ENCODE measurements at places on chromosomes 11 and 22.

GRCh38 chr11:22331771-22332170 lies 6.4 kb upstream of the SLC17A6 start:
- H3K27ac ChIP-seq = no peak overlapping the region
- H3K4me1 ChIP-seq = no peaks in the 10 kb centered on the region
- H3K4me3 ChIP-seq = no peak overlapping the region
- H3K27me3 ChIP-seq = peaks cover 6% of the 10 kb centered on the region

GRCh38 chr11:60594998-60595642 lies 79.9 kb downstream of the MS4A13 start:
- H3K27ac ChIP-seq = no peak overlapping the region
- DNase-seq = peak; percentile 9
- H3K36me3 ChIP-seq = no peaks in the 10 kb centered on the region

- H3K4me3 ChIP-seq = no peak overlapping the region
- no peak overlapping the region for H3K27ac ChIP-seq
- H3K4me1 ChIP-seq = no peaks in the 10 kb centered on the region
- H3K36me3 ChIP-seq = peaks cover 68% of the 10 kb centered on the region
- H3K27me3 ChIP-seq = no peaks in the 10 kb centered on the region
Measured at GRCh38 chr22:40289991-40290459, 56.3 kb upstream of the ADSL start.

GRCh38 chr11:95455228-95455970 lies 224.4 kb upstream of the SESN3 start:
- H3K4me3 ChIP-seq = no peak overlapping the region
- H3K27me3 ChIP-seq = no peaks in the 10 kb centered on the region
- peaks cover 9% of the 10 kb centered on the region for H3K4me1 ChIP-seq

DNA sequence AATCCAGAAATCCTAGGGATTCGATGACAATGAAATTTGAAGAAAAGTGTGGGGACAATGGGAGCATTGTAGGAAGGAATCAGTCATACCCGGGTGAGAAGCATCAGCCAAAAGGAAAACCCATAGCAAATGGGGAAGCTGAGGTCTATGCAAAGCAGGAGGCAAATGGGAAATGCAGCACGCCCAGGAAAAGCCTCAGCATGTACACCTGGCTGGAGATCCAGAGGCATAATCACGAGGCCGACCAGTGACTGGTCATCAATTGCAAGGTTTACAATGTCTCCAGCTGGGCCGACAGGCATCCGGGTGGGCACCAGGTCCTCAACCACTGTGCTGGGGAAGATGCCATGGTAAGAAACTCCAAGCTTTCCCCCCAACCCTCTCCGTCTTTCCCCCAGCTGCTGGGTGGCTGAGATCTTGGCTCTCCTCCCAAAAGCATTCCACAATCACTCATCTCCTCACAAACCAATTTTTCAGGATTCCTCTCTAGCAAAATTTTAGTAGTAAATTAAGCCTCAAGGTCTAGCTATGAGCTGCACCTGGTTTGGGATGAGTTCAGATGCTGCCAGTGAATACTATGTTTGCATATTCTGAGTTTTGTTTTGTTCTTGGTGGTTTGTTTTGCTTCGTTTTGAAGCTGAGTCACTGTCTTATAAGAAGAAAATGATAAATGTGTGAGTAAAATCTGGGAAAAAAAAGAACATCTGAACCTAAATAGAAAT lies 98.0 kb upstream of the OR5AK2 start:
- no peak for DNase-seq
- H3K27me3 ChIP-seq = peaks cover 2% of the 10 kb centered on the region
- H3K27ac ChIP-seq = no peak overlapping the region
- peaks cover 6% of the 10 kb centered on the region for H3K4me1 ChIP-seq

- H3K27me3 ChIP-seq = no peaks in the 10 kb centered on the region
- H3K36me3 ChIP-seq = no peaks in the 10 kb centered on the region
Measured at GRCh38 chr11:32870676-32871075, 21.9 kb upstream of the QSER1 start.

- no peak overlapping the region for H3K27ac ChIP-seq
- H3K36me3 ChIP-seq = peaks cover 26% of the 10 kb centered on the region
- peaks cover 32% of the 10 kb centered on the region for H3K4me1 ChIP-seq
- peaks cover 9% of the 10 kb centered on the region for H3K27me3 ChIP-seq
- no peak for DNase-seq
Measured at GRCh38 chr11:65639623-65640482, 2.0 kb downstream of the SIPA1 start.

- DNase-seq = peak; percentile 69
- H3K4me1 ChIP-seq = peaks cover 32% of the 10 kb centered on the region
- H3K27me3 ChIP-seq = peaks cover 45% of the 10 kb centered on the region
- peak within 1 kb of the TSS; percentile 60 for H3K4me3 ChIP-seq
- no peaks in the 10 kb centered on the region for H3K36me3 ChIP-seq
Measured at GRCh38 chr22:50529897-50530579, at the start of gene TYMP. Gene TYMP (minus strand): TSS chr22:50530012. CDS start chr22:50529709, 303 bp downstream.

DNA sequence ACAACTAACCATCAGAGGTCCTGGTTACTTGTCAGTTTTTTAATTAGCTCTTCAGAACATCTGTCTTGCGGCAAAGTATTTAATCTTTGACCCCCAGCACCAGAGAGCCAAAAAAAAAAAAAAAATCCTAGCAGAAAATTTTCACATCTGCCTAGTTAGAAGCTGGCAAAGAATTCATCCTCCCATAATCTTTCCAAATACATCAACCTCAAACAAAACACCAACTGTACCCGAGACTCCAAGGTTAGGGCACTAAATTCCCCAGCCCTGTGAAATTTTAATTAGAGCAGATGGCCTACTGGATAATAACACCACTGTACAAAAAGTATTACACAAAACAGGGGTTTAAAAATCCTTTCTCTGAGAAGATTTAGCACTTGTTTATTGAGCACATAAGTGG lies 55.7 kb downstream of the RAB38 start:
- no peaks in the 10 kb centered on the region for H3K36me3 ChIP-seq
- H3K27ac ChIP-seq = no peak overlapping the region
- no peaks in the 10 kb centered on the region for H3K27me3 ChIP-seq
- no peaks in the 10 kb centered on the region for H3K4me1 ChIP-seq
- DNase-seq = no peak

DNA sequence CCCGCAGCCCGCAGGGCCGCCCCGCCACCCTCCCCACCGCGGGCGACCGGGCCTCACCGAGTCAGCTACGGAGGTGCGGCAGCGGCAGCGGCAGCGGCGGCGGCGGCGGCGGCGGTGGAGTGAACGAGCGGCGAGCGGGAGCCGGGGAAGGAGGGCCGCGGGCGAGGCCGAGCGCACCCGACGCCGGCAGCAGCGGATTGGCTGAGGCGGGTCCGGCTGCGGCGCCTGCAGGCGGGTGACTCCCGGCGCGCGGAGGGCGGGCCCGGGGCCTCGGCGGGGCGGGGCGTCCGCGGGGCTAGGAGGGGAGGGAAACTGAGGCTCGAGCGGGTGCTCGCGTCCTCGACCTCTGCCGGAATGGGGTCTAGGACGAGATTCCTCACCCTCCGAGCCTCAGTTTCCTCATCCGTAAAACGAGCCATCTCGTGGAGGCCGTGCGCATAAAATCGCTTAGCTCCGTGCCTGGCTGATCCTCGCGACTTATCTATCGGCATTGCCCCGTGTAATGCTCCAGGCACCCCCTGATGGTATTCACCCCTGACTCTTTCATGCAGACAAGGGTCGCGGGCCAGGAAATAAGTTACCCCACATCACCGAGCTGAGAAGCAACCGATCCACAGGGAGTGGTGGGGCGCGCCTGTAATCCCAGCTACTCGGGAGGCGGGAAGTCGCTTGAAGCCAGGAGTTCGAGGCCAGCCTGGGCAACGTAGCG lies at the start of gene CPT1A:
Gene CPT1A (minus strand): TSS at position 199 of the 709 bp plus-strand sequence. CDS start 26,442 bp downstream, outside the sequence.
- H3K4me1 ChIP-seq = peaks cover 47% of the 10 kb centered on the region
- peaks cover 20% of the 10 kb centered on the region for H3K27me3 ChIP-seq
- H3K27ac ChIP-seq = peak within 1 kb of the TSS; percentile 92
- H3K36me3 ChIP-seq = no peaks in the 10 kb centered on the region
- H3K4me3 ChIP-seq = peak within 1 kb of the TSS; percentile 64
- peak; percentile 70 for DNase-seq

DNA sequence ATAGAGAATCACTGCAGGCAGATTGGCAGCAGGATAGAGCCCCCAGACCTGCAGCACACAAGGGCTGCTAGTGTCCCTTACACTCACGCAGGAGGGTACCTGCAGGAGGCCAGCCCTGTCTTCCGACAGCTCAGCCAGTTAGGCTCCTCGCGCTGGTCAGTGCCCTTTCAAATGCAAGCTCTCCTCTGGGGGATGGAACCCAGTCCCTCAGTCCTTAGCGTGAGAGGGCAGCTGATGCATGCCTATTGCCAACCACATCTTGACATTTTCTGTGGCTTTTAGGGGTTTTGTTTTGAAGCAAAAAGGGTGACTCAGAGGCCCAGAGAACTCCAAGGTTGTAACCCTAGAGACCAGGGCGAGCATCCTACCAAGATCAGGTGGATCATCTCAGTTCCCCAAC lies 40.0 kb downstream of the WNT11 start:
- H3K27ac ChIP-seq = no peak overlapping the region
- no peaks in the 10 kb centered on the region for H3K36me3 ChIP-seq
- no peaks in the 10 kb centered on the region for H3K27me3 ChIP-seq
- H3K4me3 ChIP-seq = no peak overlapping the region
- H3K4me1 ChIP-seq = peaks cover 8% of the 10 kb centered on the region
- DNase-seq = no peak

DNA sequence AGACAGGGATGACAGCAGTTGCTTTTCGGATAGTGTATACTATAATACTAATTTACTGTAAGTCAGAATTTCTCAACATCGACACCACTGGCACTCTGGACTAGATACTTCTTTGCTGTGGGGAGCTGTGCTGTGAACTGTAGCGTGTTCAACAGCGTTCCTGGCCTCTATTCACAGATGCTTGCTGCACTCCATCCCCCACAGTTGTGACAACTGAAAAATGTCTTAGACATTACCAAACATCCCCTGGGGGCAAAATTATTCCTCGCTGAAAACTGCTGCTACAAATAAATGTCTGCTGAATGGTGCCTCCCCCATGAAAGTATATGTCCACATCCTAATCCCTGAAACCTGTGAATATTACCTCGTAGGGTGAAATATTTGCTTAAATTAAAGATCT lies 7.5 kb upstream of the SLC15A3 start:
- DNase-seq = no peak
- H3K4me1 ChIP-seq = no peaks in the 10 kb centered on the region
- H3K27me3 ChIP-seq = peaks cover 5% of the 10 kb centered on the region
- H3K4me3 ChIP-seq = no peak overlapping the region
- H3K36me3 ChIP-seq = no peaks in the 10 kb centered on the region

GRCh38 chr22:45199723-45200122 lies 36.0 kb downstream of the NUP50 start:
- H3K27me3 ChIP-seq = no peaks in the 10 kb centered on the region
- H3K4me3 ChIP-seq = no peak overlapping the region
- DNase-seq = no peak

- no peaks in the 10 kb centered on the region for H3K27me3 ChIP-seq
- no peak for DNase-seq
- no peak overlapping the region for H3K4me3 ChIP-seq
- H3K36me3 ChIP-seq = no peaks in the 10 kb centered on the region
- H3K27ac ChIP-seq = no peak overlapping the region
Measured at GRCh38 chr11:11313902-11314692, 39.0 kb downstream of the CSNK2A3 start.

DNA sequence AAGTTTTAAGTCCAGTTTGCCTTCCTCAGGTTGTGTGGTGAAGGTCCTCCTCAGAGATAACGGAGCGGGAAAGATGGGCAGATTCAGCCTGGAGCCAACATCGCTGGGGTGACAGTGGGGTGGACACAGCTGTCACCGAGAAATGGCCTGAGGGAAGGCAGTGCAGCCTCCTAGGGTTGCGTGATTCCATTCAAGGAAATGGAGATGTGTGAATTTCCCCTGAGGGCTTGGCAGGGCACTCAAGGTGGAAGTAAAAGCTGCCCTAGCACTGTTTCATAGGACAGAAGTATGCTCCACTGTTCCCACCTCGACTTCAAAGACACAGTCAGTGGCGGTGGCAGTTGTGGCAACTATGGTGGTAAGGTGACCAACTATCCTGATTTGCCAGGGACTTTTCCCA lies 15.4 kb upstream of the CAT start:
- H3K4me1 ChIP-seq = no peaks in the 10 kb centered on the region
- no peak overlapping the region for H3K27ac ChIP-seq
- DNase-seq = no peak
- H3K27me3 ChIP-seq = peaks cover 5% of the 10 kb centered on the region
- H3K36me3 ChIP-seq = no peaks in the 10 kb centered on the region

DNA sequence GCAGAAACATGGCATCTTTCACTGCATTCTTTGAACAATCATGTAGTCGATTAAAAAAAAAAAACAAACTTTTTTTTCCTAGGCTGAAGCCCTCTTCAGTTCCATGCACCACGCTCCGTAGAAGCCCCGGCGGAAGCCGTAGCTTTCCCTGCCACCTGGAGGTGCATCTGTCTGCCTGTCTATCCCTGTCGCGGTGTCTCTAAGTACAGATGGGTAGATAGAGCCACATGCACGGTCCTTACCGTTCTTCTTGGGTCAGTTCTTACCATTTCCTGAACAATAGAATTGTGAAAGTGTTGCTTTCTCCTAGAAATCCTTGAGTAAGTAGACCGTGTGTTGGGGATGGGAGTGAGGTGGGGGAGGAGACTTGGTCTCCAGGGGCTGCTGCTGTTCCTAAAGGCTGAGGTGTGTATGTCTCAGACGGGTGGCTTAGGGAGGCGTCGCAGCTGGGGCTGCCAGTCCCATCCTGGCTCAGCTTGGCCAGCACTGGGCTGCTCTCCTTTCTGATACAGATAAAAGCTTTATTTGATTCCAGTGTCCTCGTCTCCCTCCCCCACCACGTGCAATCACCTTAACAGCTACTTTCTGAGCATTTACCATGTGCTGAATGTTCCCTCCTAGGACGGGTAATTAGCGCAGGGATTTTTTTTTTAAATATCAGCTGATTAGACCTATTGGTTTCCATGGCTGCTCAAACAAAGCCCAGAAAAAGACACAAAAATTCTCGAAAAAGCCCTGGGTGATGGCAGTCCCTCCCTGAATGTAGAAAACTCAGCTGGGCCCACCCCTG lies 46.8 kb downstream of the MACROD1 start:
- no peak for DNase-seq
- no peaks in the 10 kb centered on the region for H3K36me3 ChIP-seq
- no peaks in the 10 kb centered on the region for H3K27me3 ChIP-seq

- H3K36me3 ChIP-seq = no peaks in the 10 kb centered on the region
- no peaks in the 10 kb centered on the region for H3K27me3 ChIP-seq
- H3K27ac ChIP-seq = no peak overlapping the region
Measured at GRCh38 chr11:116333001-116333535, 439.7 kb downstream of the BUD13 start.

DNA sequence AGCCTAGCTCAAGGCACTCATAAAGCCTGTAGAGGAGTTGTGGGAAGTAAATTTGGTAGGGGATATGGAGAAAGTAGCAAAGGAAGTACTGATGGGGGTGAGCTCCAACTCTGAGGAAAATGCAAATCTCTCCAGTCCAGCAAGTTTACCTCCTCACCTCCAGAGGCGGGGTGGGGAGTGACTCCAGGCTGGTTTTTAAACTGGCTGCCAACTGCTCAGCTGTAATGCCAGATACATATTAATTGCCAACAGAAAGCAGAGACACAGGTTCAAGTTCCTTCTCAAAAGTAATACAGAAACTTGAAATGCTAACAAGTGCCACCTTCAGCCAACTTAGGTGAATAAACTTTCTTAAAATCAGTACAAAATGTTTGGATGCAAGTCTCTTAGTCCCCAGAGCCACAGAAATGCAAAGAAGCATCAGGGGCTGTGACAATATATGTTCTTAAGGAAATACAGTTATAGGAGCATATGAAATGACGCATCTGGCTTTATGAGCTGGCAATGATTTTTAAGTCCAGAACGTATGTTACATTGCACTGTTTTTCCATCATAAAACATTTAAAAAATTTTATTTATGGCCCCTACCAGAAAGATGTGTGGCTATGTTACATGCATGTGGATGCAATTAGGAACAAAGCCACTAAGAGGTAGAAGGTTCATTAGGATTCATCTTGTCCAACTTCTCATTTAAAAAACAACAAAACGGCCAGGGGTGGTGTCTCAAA lies 436.4 kb upstream of the CCDC90B start:
- no peak for DNase-seq
- no peaks in the 10 kb centered on the region for H3K27me3 ChIP-seq
- no peak overlapping the region for H3K4me3 ChIP-seq
- H3K27ac ChIP-seq = no peak overlapping the region
